Activated effector memory CD4-positive, alpha-beta T cell treated with Interleukin-2 at 50 U/mL for 16 hours (primary cell): ENCODE measurements at places on chromosomes 7 and 10.

DNA sequence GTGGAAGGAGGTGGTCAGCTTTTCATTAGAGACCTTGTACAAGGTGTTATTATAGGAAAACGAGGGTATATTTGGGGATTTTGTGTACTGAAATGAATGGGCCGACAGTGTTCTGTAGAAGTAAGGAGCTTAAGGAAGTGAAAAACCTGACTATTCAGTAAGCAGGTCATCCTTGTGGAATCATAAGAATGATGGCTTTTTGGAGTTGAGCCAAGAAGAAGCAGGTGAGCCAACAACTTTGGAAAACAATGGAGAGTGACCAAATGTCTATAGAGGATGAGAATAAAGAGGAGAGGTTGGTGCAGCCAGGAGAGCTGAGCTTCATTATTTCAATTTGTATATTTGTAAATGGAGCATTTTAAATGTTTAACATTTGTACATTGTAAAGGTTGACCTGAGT, 595.7 kb downstream of the CCSER2 start:
- no peak for DNase-seq

- no peak for DNase-seq
Measured at GRCh38 chr7:114740095-114740494, 181.8 kb upstream of the MDFIC start.

GRCh38 chr10:91206427-91206826, 14.0 kb upstream of the PCGF5 start:
- no peak for DNase-seq

DNA sequence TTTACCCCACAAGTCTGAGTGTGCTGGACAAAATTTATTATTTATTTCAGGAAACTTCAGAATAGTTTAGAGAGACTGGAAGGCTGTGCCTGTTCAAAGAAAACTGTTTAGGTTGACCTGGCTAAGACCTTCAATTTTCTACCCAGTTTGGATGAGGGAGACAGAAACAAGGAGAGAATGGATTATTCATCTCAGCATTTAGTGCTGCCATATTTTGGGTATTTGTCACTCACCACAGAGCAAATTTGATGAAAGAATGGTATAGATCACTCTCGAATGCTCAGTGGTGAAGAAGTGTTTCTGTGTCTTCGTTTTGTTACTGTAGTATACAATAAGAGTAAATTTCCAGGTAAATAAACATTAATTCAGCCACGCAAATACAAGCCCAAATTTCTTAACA, 71.8 kb downstream of the SEMA3C start:
- DNase-seq = no peak

- no peak for DNase-seq
Measured at GRCh38 chr7:114700247-114700928, 221.5 kb upstream of the MDFIC start.

- DNase-seq = no peak
Measured at GRCh38 chr10:44004913-44005787, 356.5 kb upstream of the ZNF32 start.

- no peak for DNase-seq
Measured at GRCh38 chr10:11098666-11099065, 81.0 kb downstream of the CELF2 start.

DNA sequence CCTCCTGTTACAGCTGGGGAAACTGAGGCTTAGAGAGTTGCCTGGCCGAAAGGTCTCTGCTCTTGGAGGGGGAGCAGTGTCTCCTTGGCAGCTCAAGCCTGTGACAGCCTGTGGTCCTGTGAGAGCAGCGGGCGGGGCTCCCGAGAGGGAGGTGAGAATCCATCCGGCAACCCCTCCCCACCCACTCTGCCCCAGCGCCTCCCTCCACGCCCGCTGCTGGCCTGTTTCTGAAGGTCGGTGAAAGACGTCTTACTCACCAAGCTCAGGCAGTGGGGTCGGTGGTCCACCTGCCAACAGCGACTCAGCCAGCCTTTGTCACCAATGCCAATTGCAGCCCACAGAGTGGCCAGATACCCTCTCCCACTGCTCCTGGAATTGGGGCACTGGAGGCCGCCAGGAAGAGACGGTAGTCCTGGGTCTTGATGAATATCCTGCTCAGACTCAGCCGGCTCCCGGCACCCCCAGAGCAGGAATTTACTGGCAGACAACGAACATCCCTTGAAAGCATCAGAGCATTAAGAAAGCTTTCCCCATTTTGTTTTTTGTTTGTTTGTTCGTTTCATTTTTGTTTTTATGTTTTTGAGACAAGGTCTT, 7.4 kb upstream of the TTYH3 start:
- DNase-seq = no peak

- DNase-seq = no peak
Measured at GRCh38 chr10:111648046-111648445, 535.5 kb downstream of the GPAM start.

GRCh38 chr10:84452003-84452402, 123.6 kb downstream of the CCSER2 start:
- DNase-seq = no peak

DNA sequence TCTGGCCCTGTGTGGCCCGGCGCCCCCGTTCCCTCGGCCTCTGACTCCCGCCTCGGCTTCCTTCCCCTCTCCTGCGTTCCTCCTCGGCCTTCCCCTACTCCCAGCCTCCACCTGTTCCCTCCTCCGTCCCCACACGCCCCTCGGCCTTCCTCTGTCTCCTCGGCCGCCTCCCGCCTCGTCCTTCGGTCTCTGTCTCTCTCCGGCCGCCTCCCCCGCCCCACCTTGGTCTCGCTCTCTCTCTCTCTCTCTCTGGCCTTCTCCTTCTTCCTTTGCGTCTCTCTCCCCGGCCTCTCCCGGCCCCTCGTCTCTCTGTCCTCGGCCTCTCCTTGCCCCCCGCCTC, 588 bp downstream of the GET4 start:
- DNase-seq = no peak

GRCh38 chr7:71787513-71787912, 624.6 kb downstream of the CALN1 start:
- no peak for DNase-seq

GRCh38 chr7:26553582-26553981, 261.9 kb downstream of the SNX10 start:
- no peak for DNase-seq

DNA sequence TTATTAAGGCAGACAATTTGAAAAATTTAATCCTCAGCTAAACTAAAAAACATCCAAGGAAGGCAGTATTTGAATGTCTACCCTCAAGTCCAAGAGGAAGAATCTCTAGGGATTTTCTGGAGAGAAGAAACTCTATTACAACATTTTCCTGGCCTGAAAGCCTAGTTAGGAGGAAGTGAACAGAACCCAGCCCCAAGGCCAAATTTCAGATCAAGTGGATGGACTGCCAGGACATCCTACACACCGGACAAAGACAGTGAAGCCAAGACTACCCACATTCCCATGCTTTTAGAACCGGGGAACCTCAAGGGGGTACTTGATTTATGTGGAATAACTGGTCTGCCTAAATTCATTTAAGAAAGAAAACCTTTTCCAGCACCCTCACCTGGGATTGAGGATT, 108.9 kb upstream of the MEOX2 start:
- no peak for DNase-seq

GRCh38 chr10:88657901-88658300, 6.3 kb upstream of the LIPF start:
- no peak for DNase-seq

- DNase-seq = no peak
Measured at GRCh38 chr7:109763611-109764010, 1193.9 kb downstream of the DNAJB9 start.

- no peak for DNase-seq
Measured at GRCh38 chr7:131196803-131197202, 130.9 kb upstream of the MKLN1 start.

DNA sequence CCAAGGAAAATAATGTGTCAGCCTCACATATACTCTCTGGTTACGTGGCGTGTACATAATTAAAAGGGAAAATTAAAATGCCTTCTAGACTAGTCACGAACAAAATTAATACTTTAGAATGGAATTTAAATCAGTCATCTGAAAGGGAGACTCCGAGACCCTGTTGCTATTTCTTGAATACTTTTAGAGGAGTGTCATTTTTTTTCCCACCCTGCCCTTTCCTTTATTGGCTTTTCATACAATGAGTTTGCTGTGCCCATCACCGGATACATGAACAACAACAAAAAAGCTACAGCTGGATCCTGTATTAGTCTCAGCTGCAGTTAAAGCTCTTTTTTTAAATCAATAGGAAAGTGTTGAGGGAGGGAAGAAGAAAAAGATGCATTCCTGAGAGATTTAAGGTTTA, 20.1 kb downstream of the CYTH3 start:
- no peak for DNase-seq

- peak; percentile 48 for DNase-seq
Measured at GRCh38 chr10:6542999-6543430, 37.1 kb downstream of the PRKCQ start.

GRCh38 chr10:123424537-123424936, 241.6 kb upstream of the GPR26 start:
- no peak for DNase-seq

GRCh38 chr10:17226891-17227303, 1.1 kb upstream of the VIM start:
- DNase-seq = no peak

DNA sequence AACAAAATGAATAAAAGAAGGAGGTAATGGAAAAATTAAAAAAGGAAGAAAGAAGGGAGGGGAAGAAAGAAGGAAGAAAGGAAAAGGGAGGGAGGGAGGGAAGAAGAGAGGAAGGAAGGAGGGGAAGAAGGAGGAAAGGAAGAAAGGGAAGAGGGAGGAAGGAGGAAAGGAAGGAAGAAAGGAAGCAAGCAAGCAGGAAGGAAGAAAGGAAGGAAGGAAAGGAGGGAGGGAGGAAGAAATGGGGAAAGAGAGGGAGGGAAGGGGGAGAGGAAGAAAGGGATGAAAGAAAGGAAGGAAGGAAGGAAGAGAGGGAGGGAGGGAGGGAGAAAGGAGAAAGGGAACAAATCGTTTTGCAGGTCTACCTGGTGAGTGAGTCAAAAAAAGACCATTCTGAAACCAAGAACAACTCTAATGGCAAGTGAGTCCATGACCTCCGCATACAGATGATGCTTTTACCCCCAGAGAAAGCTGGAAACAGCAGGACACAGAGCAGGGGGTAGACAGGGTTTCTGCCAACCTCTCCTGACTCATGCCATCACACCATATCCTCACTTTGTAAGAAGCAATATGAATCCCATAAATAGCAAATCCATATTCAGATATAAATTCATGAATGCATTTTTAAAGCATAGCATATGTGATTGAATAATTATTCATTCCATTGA, 1112.9 kb upstream of the AUTS2 start:
- DNase-seq = no peak

DNA sequence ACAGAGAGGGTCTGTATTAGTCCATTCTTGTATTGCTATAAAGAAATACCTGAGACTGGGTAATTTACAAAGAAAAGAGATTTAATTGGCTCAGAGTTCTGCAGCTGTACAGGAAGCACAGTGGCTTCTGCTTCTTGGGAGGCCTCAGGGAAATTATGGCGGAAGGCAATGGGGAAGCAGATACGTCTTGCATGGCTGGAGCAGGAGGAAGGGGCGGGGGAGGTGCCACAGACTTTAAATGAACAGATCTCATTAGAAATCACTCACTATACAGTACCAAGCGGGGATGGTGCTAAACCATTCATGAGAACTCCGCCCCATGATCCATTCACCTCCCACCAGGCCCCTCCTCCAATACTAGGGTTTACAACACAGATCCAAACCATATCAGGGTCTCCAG, 3.7 kb upstream of the CALU start:
- DNase-seq = no peak

- no peak for DNase-seq
Measured at GRCh38 chr7:54556121-54556520, 13.9 kb downstream of the VSTM2A start.

DNA sequence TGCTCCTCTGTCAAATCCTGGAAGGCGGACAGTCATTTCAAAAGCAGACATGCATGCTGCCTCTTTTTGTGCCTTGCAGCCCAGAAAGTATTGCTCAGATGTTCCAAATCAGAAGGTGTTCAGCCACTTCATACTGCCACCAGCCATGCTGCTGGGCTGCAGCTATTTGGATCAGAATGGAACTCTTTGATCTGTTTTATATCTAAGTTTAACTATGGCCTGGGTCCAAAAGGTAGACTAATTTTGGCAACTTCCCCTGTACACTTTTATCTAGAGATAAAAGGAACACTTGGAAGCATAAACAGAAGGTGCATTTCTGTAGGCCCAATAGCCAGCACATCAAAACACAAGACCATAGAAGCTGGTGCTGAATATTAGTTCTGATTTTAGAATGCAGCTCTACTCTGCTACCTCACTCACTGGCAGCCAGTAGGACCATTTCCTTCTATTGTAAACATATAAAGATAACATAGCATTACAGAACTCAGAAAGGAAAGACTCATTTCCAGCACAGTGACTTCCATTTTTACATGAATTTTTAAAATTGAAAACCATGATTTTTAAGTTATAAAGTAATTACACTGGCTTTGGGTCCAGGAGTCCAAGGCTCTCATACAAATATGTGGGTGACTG, 143.1 kb upstream of the CAV2 start:
- no peak for DNase-seq

DNA sequence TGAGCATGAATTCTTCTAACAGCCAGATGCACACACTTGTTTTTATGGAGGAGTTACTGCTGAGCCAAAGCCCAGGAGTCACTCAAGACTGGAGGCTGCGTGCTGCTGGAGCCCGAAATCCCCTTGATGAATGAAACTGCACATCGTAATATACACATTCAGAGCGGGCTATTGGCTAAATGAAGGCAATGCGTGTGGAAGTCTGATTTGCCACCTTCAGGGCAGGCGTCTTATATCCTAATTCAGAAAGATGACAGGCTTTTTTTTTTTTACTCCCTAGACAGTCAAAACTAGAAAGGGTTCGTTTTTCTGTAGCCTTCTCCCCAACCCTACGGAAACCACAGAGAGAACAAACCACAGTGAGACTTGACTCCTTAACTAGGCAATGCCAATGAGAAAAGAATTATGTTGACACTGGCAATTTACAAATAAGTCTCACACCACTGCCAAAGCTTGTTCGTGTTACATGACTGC, 227.2 kb upstream of the KLF14 start:
- peak; percentile 54 for DNase-seq

- DNase-seq = no peak
Measured at GRCh38 chr7:111499027-111499426, 63.3 kb downstream of the IMMP2L start.

DNA sequence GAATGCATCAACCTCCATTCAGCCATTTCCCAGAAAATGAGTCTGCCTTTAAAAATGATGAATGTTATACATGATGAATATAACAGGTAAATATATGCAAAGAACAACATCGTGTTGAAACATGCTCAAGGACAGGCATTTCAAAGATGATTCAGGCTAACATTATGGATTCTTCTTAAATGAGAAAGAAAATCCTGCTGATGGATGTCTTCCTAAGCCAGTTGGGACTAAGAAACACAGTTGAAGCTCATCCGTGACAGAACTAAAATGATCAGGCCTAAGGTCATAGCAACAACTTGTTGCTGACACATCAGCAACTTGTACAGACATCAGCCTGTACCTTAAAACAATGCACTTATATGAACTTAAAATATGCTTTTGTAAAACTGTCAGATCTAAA, 267.9 kb downstream of the MAGI2 start:
- DNase-seq = no peak

DNA sequence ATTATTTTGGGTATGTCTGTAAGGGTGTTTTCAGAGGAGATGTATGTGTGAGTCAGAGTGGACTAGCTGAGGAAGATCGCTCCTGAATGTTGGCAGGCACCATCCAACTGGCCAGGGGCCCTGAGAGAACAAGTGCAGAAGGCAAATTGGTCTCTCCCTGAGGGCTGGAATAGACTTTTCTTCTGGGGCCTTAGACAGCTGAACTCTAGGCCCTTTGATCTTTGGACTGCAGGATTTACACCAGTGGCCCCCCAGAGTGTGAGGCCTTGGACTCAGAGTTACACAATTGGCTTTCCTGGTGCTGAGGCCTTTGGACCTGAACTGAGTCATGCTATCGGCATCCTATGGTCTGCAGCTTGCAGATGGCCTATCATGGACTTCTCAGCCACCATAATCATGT, 217.2 kb downstream of the REEP3 start:
- no peak for DNase-seq
